ENCODE measurements at places on chromosomes 13 and 19.

- no peak for DNase-seq
These were observed 80.4 kb downstream of the DHRS12 start for GRCh38 chr13:51723529-51723928.

DNA sequence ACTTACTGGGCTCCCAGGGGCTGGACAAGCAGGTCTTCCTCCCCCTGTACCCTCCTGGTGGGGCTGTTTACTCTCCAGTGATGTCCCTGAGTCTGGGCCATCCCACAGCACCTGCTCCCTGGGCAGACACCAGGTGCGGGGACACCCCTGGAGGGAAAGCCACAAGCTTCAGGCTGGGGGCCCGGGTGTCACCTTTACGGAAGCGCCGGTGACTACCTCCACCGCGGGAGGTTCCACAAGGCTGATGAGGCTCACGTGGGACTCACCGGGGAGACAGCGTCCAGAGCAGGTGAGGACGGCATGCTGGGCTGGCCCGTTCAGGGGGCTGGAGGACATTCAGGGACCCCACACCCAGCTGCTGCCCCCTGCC, 24.9 kb downstream of the NFILZ start:
- DNase-seq, result no peak

DNA sequence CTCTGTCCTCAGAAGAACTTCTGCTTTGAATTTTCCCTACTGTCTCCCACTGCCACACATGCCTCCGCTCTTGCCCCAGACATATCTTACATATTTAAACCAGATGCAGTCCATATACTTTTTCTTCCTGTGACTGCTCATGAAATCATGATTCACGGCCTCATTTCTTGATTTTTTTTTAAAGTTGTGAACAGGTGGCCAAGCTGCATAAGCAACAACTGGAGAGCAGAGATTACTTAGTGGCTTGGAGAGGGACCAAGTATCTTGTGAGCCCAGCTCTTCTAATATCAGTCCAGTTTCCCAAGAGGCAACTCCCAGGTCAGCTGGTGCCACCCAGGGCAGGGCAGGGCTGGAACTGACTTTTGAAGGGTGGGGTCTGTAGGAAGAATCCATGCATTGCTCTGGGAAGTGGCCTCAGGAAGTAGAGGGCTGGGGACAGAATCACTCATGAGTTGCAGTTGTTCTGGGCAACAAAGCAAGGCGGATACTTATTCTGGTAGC, 152.4 kb downstream of the LMO7 start:
- DNase-seq, result peak; percentile 34

DNA sequence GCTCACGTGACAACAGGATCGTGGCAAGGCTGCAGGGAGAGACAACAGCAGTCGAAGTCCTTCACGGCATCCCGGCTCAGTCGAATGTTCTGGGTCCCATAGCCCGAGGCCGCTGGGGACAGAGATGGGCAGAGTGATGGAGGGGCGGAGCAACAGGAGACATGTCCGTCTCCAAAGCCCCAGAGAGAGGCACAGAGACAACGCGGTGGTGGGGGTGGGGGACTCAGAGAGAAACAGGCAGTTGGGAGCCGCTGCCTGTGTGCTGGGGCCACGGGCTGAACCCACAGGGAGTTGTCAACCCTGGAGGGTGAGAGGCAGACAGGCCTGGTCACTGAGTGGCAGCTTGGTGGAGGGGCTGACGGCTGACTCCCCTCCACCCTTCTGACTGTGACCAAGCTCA, 20.4 kb downstream of the NOSIP start:
- no peak for DNase-seq

- no peak for DNase-seq
These were observed 194.8 kb upstream of the ARGLU1 start for GRCh38 chr13:106762708-106763107.

- no peak for DNase-seq
These were observed 14.2 kb downstream of the EGLN2 start for GRCh38 chr19:40813182-40813581.

DNA sequence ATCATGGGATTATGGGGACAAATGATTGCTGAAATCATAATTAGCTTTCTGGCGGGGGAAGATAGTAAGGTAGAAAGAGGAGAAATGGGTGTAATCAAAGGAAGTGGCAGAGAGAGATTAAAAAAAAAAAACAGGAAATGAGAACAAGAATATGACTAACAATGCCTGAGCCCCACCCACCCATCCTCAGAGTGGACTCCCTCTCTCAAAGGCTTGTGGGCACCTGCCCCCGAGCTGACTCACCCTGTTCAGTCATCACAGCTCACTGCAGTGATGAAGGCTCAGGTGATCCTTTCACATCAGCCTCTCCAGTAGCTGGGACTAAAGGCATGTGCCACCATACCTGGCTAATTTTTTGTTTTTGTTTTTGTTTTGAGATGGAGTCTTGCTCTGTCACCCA, 26.4 kb upstream of the TPT1 start:
- peak; percentile 26 for DNase-seq

- no peak for DNase-seq
These were observed 106.9 kb downstream of the FGF9 start for GRCh38 chr13:21777813-21778212.

DNA sequence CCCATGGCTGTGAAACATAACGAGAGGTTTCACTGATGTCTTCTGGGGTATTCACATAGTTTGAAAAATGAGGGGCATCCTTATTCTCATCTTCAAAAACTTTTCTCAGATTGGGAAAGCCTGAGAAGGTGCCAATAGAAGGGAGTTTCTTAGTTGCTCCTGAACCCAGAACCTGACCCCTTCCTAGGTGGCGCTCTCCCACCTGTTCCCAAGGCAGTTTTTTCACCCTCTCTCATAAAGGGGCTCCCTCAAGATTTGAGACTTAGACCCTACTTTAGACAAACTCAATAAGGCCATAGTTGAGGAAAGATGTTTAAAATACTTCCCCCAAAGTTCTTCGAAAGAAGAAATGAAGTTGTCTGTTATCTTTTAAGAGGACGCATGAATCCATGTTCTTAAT, 142.2 kb downstream of the FGF9 start:
- DNase-seq, result no peak

DNA sequence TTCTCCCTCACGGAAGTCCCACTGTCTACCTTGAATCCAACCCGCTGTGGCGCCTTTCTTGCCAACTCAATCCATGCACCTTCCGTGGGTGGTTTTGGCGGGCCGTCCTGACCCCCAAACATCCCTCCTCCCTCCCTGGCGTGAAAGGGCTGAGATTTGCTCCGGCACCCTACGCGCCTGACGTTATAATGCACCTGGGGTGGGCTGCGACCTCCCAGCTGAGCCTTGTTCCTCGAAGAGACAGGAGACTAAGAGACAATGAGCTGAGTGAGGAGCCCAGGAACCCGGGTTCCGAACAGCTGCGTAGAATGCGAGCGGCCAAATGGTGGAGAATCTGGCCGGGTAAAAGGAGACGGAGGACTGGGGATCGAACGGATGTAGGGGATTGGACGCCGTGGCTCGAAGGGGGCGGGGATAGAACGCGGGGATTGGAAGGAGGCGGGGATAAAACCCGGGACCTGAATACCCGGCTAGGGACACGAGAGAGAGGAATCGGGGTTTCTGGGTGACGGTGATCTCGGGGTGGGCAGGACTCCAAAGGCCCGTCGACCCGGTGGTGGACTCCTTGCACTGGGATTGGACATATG, at the start of gene CPT1C:
TSS of gene CPT1C (plus strand) at position 461 of the 587 bp plus-strand sequence. CDS start 1,137 bp downstream, outside the sequence.
- DNase-seq, result peak; percentile 95

DNA sequence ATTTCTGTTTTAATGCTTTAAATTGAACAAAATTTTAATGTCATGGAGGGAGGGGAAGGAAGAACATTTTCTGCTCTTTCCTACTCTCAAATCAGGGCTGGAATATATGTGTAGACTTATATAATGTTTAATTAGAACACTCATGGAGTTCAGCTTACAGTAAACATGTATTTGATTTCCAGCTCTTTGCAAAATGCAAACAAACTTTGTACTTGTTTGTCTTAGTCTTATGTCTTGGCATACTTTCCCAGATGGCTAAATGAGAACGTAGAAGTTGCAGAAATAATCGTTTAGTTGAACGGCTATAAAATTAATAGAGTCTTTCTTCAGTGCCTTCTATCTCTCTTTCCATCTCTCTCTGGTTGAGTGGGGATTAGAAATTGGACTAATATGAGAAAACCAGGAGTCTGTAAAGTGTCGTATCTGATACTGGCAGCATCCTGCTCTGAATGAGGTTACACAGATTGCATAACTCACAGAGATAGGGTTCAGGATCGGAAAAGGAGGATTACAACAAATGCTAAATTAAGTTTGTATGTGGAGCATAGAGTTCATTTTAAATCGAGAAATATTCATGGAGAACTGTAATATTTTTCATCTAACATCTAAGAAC, 82.3 kb downstream of the FGF9 start:
- no peak for DNase-seq

- DNase-seq, result no peak
These were observed 130.6 kb downstream of the COG6 start for GRCh38 chr13:39786091-39786490.

DNA sequence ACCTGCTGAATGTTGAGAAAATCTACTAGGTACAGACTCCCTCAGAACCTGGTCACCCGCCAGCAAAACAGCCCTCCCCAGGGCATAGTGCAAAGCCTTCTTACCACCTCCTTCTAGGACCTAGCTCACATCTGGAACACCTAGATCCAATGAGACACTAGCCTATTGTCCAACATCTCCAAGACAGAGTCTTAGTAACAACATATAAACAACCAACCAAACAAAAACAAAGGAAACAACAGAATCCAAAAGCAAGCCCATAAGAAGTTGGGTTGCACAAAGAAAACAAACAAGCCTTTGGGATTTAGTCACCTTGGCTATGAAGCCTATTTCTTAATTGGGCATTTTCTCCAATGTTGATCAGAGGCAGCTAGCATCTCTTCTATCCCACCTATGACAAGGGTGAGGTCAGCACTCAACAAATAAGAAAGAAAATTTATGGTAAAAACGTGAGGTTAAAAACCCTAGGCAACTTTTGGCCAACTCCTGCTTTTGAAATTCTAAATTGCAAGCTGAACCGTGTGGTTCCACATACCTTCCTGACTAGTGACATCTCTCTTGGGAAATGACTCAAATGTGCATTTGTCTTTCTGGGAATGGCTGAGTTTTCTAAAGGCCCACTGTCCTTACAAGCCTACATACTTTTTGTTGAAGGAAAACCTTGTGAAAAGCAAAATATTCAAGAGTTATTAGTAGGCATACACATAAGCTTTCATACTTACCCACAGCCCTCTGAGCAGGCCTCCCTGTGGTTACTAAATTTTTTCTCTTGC, 66.7 kb downstream of the FAM216B start:
- DNase-seq, result no peak

DNA sequence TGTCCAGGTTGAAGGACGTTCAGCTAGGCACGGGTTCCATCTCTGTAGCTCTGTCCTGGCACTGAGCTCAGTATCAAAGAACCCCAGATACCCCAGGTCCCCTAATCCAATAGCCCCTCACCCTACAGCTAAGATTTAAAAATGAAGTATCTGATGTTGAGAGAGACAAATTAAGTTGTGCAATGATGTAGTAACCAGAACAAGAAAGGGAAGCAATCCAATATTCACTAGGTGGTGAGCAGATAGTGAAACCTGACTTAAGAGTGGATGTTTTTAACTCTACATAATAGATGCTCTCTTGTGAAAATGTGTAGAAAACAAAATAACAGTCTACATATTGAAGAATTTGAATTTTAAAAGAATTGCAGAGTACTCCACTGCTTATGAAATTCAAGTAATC, 1.8 kb downstream of the ACOD1 start:
- DNase-seq, result no peak

DNA sequence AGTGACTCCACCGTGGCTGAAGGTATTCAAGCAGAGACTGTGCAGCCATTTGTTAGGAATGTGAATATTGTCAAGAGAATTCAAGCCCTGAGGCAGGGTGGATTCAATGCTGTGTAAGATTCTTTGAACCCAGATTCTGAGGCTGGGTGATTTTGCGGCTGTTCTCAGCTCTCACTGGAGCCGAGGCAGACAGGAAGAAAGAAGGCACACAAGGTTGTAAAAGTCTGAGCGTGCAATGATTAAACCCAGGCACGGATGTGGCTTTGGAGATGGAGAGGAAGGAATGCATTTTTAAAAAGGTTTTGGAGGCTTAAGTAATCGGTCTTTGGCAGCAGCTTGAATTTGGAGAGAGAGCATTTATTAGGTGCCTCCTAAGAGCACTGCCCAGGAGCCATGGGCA, 187.9 kb downstream of the KATNAL1 start:
- no peak for DNase-seq

- DNase-seq, result no peak
These were observed 27.3 kb upstream of the ZSCAN5A start for GRCh38 chr19:56341948-56342347.

DNA sequence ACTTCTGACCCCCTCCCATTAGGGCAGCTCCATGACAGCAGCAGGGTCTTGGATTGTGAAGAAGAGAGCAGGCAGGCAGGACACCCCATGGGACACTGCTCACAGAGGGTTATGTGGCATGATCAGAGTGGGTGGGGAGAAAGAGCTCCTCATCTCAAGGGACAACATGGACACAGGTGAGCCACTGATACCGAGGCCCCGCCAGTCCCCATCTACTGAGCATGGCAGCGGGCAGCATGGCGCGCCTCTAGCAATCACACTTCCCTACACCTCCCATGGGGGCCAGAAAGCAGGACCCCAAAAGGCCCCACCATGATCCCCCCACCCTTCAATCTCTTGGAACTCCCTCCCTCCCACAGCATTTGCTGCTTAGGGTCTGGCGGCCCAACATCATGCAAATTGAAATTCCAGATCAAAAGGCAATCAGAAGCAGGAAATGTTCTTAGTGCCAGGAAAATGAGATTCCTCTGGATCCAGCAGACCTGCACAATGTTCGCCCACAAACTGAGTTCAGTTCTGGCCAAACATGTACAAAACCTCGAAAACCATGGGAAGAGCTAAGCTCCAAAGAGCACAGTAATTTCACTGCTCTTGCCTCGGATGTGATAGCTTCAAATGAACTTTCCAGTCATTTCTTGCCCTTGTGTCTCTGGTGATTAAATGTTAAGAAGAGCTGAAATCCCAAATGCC, 14.8 kb downstream of the DOCK9 start:
- no peak for DNase-seq

DNA sequence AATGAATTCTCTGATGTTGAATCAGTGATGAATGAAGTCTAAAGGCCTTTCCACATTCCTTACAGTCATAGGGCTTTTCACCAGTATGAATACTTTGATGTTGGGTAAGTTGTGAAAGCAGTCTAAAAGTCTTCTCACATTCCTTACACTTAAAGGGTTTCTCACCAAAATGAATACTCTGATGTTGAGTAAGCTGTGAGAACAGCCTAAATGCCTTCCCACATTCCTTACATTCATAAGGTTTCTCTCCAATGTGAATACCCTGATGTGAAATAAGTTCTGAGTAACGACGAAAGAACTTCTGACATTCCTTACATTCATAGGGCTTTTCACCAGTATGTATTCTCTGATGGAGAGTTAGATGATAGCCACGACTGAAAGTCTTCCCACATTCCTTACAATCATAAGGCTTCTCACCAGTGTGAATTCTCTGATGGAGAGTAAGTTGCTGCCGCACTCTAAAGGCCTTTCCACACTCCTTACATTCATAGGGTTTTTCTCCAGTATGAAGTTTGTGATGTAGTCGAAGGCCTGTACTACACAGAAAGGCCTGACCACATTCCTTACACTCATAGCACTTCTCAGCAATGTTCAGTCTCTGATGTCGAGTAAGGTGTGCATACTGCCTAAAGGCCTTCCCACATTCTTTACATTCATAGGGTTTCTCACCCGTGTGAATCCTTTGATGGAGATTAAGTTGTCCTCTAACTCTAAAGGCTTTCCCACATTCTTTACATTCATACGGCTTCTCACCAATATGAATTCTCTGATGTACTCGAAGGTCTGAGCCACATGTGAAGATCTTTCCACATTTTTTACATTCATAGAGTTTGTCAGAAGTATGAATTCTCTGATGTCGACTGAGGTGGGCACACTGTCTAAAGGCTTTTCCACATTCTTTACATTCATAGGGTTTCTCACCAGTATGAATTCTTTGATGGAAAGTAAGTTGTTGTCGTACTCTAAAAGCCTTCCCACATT, 19.9 kb downstream of the ZFP30 start:
- DNase-seq, result no peak

Data from NCI-H2171 treated with DMSO at 0.1 percent for 48 hours (cell line).